Pulmonary artery endothelial cell (primary cell): ENCODE measurements at places on chromosomes 2 and 18. TPM values are rescaled to one million over a fixed set of nuclear protein-coding genes. Genes with fewer than 3 reads are reported as not detected.

DNA sequence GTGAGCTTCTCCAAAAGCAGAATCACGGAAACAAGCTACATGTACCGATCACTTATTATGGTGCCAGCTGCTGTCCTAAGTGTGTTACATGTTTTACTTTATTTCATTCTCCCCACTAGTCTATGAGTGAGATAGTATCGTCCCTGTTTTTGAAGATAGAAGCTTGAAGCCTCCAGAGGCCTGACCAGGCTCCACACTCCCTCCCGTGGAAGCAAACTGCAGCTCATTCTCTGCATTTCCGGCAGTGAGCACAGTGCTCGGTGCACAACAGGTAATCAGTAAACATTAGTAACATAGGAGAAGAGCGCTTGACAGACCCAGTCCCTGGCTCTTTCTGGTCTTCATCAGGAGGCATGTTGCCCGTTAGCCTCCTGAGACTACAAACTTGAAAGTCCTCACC, 72.9 kb downstream of the ZBTB7C start:
- DNase-seq: no peak

DNA sequence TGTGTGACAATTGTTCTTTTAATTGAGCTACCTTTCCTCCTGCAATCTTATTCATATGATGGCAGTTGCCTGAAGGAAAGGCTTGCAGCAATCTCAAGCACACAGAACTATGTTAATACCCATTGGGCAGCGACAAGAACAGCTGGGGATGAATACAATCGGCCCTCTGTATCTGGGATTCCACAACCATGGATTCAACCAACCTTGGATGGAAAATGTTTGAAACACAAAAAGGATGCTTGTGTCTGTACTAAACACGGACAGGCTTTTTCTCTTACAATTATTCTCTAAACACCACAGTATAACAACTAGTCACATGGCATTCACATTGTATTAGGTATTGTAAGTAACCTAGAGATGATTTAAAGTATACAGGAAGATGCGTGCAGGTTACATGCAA, 256.1 kb upstream of the SIX2 start:
- DNase-seq: no peak

GRCh38 chr2:177397481-177398289, 5.1 kb downstream of the AGPS start:
- DNase-seq: no peak

- no peak for DNase-seq
Measured at GRCh38 chr2:39990335-39990900, 211.4 kb upstream of the THUMPD2 start.

The GALR1 gene
- not detected in 2 replicates for total RNA-seq

The ROCK2 gene
- 53.4 and 77.8 TPM in 2 replicates for total RNA-seq

The VIT gene
- 0.46 and 0.66 TPM in 2 replicates for total RNA-seq
